ENCODE measurements at places on chromosomes 12 and 14. TPM values are rescaled to one million over a fixed set of nuclear protein-coding genes. Genes with fewer than 3 reads are reported as not detected.

DNA sequence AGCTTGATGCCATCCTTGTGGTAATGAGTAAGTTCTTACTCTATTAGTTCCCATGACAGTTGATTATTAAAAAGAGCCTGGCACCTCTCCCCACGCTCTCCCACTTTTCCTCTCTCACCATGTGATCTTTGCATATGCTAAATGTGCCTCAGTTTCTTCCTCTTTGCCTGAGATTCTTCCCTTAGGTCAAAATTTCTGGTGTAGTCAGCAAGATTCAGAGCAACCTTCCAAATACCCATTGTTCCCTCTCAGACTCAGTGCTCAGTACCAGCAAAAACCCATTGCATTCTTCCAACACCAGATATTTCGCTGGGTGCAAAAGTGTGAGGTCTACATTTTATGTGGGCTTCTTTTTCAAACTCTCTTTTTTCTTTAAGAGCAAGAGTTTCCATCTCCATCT is 10.8 kb upstream of the USP15 start:
- no peak for DNase-seq

DNA sequence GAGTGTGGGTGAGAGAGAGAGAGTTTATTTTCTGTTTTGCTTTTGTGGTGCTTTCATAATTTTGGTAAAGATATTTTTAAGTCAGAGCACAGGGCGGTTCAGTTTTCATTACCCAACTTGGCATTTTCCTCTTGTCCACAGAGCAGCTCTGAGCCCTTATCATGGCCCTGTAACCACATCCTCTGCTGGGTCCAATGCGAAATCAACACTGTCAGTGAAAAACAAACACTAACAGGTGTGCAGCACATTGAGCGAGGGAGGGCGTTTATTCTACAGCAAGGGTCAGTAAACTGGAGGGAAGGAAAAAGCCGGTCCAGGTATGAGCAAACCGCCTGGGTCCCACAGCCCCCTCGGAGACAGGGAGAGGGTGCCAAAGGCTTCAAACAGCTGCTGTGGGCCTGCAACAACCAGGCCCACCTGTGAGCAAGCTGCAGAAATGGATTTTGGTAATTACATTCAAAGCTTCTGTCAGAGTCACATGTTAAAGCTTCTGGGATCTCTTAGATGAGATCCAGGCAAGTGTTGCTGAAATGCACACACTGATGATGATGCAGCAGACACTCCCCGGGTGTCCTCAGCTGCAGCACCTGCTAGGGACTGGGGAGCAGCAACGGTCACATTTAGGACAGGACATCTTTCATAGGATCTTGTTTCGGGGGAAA is 132.7 kb upstream of the DYRK2 start:
- no peak for DNase-seq

SIX6 gene
- total RNA-seq, result not detected

DNA sequence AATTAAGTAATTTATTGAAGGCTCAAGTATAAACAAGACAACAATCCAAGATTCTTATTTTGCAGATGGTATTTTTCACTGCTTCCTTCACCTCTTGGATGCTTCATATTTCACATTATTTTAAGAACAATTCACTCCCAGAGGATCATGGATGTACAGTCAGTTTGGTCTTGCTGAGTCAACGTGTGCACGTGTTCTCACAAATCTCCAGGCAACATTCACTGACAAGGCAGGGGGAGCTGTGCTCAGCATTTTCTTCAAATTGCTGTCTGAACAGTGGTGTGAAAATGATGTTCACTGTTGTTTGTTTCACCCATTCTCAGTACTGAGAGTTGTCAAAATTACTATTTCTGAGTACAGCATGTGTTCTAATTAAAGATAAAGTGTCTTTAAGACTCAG is 118.3 kb upstream of the SLC38A4 start:
- DNase-seq, result no peak

- no peak for DNase-seq
These were observed 113.8 kb downstream of the OTOGL start for GRCh38 chr12:80212938-80213645.

DNA sequence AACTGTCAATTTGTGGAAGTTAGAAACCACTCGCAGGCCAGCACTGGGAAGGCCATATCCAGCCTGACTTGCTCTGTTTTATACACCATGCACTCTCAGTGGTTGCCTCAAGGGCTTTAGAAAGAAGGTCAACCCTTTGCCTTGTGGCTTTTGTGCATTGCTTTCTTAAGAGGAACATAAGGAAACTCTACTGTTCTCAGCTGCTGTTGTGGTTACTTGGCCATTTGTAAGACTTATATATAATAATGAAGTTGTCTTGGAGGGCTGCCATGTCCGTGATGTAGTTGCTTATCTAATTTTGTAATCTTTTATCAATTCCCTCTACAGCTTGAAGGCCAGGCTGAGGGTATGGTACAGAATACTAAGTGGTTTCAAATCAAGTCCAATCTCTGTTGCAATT is 637.8 kb downstream of the DIO2 start:
- no peak for DNase-seq

DNA sequence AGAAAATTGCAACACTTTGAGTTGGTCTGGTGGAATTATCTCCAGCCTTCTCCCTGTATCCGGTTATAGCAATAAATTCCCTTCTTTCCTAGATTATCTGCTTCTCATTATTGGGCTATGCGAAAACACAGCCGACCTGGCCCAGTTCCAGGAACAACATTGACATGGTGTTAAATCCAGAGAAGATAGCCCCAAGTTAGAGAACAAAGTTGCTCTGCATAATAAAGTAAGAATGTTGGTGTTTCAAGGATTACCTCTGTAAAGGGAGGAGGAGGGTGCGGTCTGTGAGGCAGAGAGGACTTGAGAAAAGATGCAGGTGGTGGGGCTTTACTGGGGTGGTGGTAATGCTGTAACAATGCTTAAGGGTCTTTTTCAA is 12.1 kb downstream of the TCL1A start:
- no peak for DNase-seq

DNA sequence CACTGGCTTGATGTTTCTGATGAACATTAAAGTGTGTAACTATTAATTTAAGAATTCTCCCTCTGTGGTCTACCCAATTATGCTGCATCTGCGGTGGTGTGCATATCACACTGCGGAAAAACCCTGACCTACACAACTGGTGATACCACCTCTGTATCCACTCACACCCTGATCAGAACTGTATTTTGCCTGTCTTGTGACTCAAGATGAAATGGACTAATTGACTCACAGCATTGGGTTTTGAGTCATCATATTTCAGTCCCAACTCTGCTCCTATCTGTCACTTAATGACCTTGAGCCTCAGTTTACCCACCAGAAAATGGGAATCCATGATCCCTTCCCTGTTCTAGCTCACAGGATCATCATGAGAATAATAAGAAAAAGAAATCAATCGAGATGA is 65.6 kb downstream of the NUAK1 start:
- no peak for DNase-seq

GRCh38 chr12:81329085-81329484 is 251.2 kb downstream of the ACSS3 start:
- no peak for DNase-seq

- DNase-seq, result no peak
These were observed 10.8 kb downstream of the DLK1 start for GRCh38 chr14:100737526-100737925.

GRCh38 chr12:102753802-102754201 is 163.2 kb downstream of the PAH start:
- no peak for DNase-seq

DNA sequence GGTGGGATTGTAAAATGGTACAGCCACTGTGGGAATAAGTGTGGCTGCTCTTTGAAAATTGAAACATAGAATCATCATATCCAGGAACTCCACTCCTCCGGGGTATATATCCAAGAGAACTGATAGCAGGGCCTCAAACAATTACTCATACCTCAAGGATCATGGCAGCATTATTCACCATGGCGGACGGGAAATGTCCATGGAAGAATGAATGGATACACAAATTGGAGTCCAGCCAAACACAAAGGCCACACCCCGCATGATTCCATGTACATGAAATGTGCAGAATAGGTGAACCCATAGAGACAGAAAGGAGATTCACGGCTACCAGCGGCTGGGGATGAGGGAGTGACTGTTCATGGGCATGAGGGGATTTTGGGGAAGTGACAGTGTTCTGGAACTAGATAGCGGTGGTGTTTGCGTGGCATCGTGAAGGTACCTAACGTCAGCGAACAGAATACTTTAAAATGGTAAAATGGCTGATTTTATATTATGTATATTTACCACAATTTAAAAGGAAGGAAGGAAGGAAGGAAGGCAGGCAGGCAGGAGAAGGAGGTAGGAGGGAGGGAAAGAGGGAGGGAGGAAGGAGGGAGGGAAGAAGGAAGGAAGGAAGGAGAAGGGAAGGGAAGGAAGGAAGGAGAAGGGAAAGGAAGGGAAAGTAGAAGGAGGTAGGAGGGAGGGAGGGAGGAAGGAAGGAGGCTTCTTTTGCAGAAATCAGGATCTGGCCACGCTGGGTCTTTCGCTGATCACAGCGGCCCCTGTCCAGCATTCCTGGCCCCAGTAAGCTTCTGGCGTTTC is 14.1 kb upstream of the NCOR2 start:
- DNase-seq, result no peak

DNA sequence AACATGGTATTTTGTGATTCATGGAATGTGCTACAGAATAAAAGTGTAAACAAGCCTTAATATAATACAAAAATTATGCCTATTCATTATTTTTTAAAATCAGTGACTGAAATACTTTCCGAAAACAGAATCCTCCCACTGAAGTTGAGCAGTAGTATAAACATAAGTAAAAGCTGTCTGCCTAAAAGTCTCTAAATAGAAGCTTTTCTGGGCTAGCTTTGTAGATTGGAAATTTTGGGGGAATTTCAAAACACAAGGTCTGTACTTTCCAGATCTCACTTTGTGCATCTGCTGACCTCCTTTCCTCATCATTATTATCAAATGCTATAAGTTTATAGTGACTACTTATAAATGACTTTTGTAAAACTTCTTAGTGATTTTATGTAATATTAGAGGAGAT is 80.4 kb upstream of the TRHDE start:
- DNase-seq, result no peak

NOVA1 gene
- 58.9 TPM for total RNA-seq

GRCh38 chr12:69405566-69405865 is 46.0 kb downstream of the YEATS4 start:
- no peak for DNase-seq

DNA sequence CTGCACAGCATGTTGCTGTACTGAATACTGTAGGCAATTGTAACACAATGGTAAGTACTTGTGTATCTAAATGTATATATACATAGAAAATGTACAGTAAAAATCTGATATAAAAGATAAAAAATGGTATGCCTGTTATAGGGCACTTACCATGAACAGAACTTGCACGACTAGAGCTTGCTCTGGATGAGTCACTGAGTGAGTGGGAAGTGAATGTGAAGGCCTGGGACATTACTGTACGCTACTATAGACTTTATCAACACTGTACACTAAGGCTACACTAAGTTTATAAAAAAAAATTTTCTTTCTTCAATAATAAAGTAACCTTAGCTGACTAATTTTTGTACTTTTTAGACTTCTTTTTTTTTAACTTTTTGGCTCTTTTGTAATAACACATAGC is 24.2 kb upstream of the NEDD1 start:
- DNase-seq, result no peak

GRCh38 chr12:63808631-63809030 is 28.9 kb downstream of the RXYLT1 start:
- no peak for DNase-seq

GRCh38 chr12:106863189-106863588 is 88.7 kb downstream of the RIC8B start:
- DNase-seq, result no peak

DNA sequence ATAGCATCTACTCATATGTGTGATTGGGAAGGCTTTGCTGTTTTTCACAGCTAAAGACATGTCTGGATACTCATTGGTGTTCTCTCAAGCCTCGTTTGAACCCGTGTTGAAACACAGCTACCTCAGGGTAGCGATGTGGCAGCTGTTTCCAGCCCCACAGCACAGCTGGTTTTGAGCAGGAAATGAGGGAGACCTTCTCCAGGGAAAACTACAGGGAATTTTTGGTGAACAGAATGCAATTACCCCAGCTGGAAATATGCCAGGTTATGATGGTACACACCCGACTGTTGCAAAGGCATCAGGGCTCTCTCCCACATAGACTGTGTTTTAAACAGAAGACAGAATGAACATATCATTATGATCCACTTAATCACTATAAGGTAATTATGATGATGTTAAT is 828.9 kb downstream of the VRK1 start:
- DNase-seq, result no peak

ATL1 gene
- total RNA-seq, result 23.7 TPM

DNA sequence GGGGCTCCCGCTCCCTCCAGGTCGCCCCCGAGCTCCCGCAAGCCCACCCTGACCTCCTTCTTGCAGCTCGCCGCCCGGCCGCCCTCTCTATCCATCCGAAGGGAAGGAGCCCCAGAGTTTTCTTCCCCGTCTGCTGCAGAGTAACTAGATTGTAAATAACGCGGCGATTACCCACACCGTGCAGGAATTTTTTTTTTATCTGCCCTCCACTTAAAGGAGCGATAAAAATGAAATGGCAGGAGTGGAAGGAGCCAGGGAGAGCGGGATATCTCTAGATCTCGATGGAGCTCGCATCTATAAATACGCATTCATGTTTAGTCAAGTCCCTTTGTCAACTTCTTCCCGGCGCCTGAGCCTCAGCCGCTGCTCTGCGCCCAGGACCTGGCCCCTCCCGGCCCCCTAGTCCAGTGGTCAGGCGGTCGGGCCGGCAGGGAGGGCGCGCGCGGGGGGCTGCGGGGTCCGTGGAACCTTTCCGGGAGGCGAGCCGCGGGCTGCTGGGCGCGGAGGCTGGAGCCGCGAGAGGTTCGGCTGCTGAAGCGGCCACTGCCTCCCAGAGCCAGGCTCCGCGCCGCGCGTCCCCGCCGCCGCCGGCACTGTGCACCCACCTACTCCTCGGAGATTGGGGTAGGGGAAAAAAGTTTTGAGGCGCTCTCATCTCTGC is 386.0 kb downstream of the BCAT1 start:
- DNase-seq, result no peak

STXBP6 gene
- 2.6 TPM for total RNA-seq

CLMN gene
- 48.5 TPM for total RNA-seq

GRCh38 chr12:74889563-74890236 is 319.9 kb downstream of the KCNC2 start:
- no peak for DNase-seq

DNA sequence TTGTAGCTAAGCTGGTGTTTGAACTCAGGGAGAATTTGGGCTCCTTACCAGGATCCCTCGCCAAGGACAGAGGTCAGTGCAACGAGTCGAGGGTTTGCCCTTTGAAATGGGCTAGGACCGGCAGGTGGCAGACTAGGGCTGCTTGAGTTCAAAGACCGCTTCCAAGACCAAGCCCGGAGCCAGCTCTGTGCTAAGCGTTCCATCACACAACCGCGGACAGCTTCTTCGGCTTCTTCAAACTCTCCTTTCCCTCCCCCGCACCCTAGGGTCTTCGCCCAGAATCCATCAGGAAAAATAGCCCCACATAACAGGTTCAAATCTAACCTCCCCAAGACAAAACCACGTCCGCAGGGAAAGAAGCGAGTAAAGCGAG is 705 bp upstream of the FLVCR2 start:
- peak; percentile 87 for DNase-seq

DNA sequence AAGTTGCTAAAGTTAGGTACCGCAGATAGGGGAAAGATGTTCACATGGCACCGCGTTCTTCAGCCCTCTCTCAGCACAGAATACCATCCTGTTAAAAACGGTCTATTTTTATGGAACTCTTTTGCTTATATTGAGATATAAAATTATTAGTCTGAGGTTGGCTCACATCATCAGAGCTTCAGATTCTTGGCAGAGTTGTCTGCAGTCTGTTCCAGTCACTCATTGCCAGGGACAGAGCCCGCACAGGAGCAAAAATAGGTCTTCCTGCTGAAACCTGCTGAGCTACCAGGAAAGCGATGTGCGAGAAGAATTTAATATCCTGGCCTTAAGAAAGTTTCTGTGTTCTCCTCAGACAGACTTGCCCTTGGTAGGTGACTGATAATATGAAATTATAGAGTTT is 249.8 kb downstream of the VRK1 start:
- no peak for DNase-seq

RNASE4 gene
- total RNA-seq, result 177 TPM

All from breast epithelium (tissue), 4 donors.